Bronchial epithelial cell (primary cell): ENCODE measurements at places on chromosomes 4 and X.

GRCh38 chrX:3815896-3816664, 102.6 kb upstream of the PRKX start:
- DNase-seq, result no peak

GRCh38 chrX:48573690-48574269, 504 bp upstream of the RBM3 start:
- no peak for DNase-seq

- no peak for DNase-seq
These were observed 57.9 kb upstream of the TEX13D start for GRCh38 chrX:124274438-124275181.

DNA sequence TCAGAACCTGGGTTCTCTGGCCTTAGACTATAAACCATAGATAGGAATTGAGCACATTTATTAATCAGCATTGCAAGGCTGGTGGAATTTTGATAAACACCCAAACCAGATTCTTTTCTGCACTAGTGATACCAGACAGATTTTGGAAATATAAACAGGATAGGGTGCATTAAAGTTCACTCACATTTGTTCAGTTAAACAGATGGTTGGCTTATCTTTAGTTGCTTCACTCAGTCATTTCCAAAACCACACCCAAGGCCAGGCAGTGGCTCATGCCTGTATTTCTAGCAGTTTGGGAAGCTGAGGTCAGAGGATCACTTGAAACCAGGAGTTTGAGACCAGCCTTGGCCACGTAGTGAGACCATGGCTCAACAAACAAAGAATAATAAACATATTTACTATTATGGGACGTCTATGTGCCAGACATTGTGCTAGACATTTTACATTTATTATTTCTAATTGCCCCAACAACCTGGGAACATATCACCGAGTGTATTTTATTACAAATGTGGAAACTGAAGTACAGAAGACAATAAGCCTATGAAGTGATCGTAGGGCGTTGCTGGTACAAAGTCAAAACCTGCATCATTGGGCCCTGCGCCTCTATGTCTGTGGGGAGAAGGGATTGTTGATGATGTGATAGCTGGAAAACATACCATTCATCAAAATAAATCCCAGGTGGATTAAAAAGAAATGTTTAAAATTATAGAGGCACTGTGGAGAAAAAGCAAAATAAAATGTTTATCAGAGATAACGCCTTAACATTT, 15.0 kb downstream of the ADD1 start:
- DNase-seq, result peak; percentile 31

DNA sequence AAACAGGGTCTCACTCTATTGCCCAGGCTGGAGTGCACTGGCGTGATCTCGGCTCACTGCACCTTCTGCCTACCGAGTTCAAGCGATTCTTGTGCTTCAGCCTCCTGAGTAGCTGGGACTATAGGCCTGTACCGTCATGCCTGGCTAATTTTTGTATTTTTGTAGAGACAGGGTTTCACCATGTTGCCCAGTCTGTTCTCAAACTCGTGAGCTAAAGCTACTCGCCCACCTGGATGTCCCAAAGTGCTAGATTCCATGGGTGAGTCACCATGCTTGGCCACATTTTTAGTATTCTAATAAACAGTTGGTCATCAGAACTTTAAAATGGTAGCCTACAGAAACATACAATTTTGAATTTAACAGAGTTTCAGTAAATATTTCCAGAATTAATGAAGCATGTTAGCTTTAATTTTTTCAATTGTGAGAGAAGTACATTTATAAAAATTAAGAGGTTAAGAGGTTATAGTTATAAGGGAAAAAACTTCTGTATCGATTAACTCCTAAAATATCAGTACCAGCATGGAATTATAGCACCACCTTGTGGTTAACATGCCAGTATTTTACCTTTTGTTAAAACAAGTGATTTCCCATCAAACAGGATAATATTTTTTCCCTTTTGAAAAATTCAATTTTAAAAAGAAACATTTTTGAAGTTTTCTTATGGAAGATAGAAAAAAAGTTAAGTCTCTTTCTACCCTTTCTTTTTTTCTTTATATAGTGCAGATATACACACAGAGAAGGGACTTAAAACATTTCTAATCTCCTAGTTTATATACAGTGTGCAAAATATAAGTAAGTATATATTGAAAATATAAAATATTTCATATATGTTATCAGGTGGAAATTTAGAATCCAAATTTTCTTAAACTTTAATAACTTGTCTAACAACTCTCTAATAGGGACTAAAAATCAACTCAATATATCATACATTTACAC, 35.4 kb downstream of the CEP44 start:
- peak; percentile 44 for DNase-seq

GRCh38 chr4:19694812-19695211, 556.9 kb upstream of the SLIT2 start:
- DNase-seq, result no peak

GRCh38 chrX:112714357-112714918, 34.7 kb upstream of the LHFPL1 start:
- DNase-seq, result no peak

DNA sequence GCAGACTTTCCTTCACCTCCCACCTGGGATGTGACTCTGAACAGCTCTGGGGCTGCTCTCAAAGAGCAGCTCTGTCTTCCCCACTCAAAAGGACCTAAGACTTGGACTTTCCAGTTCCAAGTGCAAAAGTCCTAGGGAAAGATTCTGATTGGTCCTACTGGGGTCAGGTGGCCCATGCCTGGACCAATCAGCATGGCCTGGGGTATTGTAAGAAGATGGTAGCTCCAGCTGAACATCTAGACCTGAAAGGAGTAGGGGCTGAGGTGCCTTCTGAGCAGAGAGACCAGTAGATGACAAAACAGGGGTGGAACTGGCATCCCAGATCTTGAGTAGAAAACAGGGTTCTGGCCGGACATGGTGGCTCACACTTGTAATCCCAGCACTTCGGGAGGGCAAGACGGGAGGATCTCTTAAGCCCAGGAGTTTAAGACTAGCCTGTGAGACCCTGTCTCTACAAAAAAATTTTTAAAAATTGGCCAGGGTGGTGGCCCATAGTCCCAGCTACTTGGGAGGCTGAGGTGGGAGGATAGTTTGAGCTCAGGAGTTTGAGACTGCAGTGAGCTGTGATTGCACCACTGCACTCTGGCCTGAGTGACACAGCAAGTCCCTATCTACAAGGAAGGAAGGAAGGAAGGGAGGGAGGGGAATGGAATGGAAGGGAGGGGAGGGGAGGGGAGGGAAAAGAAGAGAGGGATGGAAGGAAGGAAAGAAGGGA, 27.4 kb upstream of the MRFAP1 start:
- no peak for DNase-seq

DNA sequence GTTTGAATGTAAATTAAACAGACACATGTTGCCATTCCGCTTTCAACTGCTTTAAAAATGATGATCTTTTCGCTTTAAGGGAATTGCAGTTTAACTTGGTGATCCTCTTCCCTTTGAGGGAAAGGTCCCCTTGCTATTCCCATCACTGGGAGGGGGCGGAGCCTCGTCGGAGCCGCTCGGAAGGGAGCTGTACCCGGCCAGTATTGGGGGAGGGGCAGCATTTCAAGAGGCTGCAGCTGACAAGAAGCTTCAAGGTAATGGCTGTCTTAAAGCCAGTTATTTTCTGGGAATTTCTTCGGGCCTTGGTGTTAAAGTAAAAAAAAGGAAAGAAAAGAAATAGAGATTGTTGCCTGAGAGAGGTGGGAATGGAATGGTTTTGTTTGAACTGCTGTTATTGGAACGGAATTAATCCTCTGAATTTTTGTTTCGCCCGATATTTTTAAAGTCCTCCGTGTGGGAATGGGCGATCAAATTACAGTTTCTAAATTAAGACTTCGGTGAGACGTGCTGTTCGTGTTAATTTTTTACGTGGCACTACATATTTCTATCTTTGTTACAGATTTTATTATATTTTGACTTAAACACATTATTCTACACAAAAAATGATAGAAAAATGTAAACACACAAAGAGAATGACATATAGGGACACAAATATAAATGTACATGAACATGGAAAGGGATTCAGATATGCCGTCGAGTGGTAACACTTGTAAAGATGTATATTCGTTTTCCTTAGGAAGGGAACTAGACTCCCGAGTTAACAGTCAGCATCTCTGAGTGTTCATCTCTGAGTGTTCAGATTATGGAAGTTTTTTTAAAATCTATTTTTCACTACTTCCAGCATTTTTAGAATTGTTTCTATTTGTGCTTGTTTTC, 9.2 kb downstream of the PWWP3B start:
- DNase-seq, result peak; percentile 17

DNA sequence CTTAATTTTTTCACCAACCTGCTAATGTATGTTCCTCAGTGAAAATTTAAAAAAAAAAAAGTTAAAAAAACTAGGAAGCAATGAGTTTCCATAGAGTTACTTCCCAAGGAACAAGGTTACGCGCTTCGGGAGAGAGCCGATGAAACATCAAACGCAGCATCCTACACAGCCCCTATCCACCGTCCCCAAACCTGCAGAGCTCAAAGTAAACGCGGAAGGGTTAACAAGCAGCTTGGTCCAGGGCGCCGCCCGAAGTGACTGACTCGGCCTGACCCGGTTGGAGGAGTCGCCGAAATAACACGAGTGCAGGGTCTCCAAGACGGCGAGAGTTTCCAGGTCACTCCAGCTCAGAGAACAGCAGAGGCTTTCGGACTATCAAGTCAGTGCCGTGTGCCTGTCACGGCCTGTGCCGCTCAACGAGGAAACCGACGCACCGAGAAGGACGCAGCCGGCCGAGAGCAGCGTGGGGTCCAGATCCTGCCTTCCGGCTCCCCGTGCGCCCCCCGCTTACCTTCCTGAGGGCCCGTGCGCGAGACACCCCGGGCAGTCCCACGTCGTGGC, 512 bp downstream of the NOP14 start:
- DNase-seq, result no peak

DNA sequence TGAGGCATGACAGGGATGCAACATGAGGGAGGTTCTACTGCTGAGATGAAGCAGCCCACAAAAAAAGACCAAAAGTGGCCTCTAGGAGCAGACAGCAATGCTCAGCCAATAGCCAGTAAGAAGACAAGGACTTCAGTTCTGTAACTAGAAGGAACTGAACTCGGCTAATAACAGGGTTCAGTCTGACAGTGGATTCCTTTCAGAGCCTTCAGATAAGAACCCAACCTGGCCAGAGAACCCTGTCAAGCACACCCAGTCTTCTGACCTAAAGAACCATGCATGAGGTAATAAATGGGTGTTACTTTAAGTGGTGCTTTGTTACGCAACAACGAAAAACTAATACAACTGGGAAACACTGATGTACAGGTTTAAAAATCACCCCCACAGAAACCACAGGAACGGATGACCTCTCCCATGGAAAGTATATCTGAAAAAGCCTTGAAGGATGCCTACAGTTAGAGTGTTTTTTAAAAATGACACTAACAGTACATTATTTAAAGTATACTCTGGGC, 94.6 kb downstream of the PAPSS1 start:
- no peak for DNase-seq

DNA sequence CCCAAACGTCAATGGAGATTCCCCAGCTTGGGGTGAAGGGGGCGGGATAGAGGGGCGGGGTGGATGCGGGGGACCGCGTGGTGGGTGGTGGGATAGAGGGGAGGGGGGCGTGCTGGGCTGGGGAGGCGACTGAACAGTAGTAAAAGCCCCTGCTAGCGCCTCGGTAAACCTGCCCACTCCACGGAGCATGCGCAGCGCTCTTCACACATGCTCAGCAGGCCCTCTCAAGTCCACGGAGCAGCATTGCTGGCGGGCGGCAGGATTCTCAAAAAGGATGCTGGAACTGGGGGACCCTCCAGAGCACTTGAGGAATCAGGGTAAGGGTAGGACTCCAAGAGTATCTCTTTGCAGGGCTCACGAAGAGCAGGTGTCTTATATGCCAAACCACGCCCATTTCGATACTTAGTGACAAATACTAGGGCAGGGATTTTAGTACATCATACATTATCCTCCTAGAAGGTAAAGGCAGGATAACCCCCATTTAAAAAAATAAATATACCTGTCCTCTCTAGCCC, 378 bp upstream of the RPS6KA6 start:
- peak; percentile 34 for DNase-seq

- no peak for DNase-seq
These were observed 203.2 kb upstream of the MBNL3 start for GRCh38 chrX:132692066-132692465.

DNA sequence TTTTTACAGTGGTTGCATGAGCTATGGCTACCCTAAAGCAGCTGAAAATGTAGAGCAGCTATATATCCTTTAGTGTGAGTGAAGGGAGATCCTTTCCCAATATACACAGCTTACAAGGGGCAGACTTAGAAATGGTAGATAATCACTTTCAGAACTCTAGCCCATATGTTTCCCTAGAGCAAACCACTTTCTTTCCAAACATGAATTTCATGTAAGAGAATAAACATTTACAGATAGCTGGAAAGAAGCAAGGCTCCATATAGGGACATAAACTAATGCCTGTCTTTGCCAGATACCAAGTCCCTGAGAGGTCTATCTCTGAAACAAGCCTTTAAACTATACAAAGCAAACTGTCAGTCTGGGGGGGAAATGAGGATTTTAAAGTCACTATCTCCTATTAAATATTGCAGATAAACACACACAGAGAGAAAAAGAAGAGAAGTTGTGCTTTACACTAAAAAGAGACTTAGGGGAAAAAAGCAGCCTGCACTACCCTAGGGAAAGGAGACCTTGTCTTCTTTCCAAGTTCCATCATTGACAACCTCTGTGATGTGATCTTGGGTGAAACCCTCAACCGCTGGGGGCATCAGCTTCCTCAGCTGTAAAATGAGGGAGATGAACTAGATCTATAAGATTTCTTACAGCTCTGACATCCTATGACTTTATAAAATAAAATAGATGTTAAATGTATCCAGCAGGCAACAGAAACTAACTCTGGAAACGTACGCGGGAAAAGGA, 73.6 kb downstream of the TMEM156 start:
- DNase-seq, result no peak

DNA sequence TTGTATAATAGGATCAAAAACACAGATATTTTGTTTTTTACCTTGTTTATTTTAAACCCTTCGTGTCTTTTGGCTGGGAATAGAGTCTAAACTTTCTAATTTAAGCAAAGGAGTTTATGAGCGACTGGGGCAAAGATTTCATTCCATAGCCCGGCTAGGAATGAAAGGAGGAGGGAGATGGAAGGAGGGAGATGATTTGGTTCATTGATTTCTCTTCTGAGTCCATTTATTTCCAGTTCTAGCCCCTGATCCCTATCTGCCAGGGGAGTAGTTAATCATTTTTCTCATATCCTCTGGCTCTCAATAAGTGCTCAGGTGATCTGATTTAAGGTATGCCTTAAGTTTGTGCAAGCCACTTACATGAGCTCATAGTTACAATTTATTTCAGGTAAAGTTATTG, 120.0 kb downstream of the SPRY1 start:
- DNase-seq, result no peak

- DNase-seq, result no peak
These were observed 53.2 kb upstream of the C1QTNF7 start for GRCh38 chr4:15374656-15375055.

DNA sequence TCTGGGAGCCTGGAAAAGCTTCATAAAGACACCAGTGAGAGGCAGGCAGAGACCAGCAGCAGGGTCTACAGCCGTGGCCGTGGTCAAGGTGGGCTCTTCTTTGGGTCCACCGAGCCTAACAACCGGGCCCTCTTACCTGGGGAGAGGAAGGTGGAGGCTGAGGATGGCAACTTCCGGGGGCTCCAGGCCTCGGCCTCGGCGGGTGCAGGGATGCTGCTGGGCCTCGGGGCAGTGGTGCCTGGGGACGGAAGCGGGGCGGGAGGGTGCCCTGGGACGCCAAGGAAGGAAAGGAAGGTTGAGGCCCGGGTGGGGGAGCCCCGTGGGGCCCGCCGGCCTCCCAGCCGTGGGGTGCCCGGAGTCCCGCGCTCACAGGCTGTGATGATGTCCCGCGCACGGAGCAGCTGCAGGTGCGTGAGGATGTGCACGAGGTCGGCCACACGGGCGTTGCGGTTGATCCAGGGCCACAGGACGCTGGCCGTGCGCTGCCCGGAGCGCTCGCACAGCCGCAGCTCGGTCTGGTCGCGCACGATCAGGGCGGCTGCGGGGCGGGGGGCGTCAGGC, 561 bp downstream of the IRAK1 start:
- DNase-seq, result no peak
